WTC11 (cell line): ENCODE measurements at places on chromosomes 2 and 18. TPM values are rescaled to one million over a fixed set of nuclear protein-coding genes. Genes with fewer than 3 reads are reported as not detected.

- no peak overlapping the region for H3K4me3 ChIP-seq
- H3K27ac ChIP-seq: no peak overlapping the region
- DNase-seq: no peak
These were observed 73.7 kb upstream of the MAP3K20 start for GRCh38 chr2:173001664-173002604.

DNA sequence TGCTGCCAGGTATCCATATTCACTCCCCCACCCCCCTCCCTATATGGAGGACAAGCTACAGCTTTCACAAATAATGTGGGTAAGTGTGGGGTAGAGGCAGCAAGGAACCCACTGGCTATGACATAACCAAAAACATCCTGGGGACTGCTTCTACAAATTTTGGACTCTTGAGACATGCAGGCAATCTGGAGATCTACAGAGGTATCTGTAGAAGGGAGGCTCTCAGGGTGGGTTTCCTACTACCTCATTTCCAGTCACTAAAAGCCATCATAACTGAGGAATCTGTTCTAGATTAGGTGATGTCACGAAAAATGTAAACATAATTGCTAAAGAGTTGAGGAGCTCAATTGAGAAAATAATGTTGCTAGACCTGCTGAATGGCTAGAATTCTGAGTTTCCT lies 46.8 kb upstream of the WIPF1 start:
- H3K27ac ChIP-seq: no peak overlapping the region
- no peaks in the 10 kb centered on the region for H3K36me3 ChIP-seq

GRCh38 chr2:167827352-167828097 lies 419.9 kb downstream of the STK39 start:
- H3K4me3 ChIP-seq: no peak overlapping the region
- peaks cover 11% of the 10 kb centered on the region for H3K36me3 ChIP-seq
- peaks cover 13% of the 10 kb centered on the region for H3K4me1 ChIP-seq
- no peak for DNase-seq

- H3K4me1 ChIP-seq: peaks cover 7% of the 10 kb centered on the region
- H3K4me3 ChIP-seq: no peak overlapping the region
- no peaks in the 10 kb centered on the region for H3K36me3 ChIP-seq
- H3K27ac ChIP-seq: no peak overlapping the region
- DNase-seq: no peak
These were observed 68.1 kb downstream of the PARD6G start for GRCh38 chr18:80178935-80179818.

GRCh38 chr2:122754561-122754960 lies 999.1 kb downstream of the TSN start:
- H3K27me3 ChIP-seq: no peaks in the 10 kb centered on the region
- no peak for DNase-seq
- H3K4me3 ChIP-seq: no peak overlapping the region
- no peaks in the 10 kb centered on the region for H3K36me3 ChIP-seq

- peaks cover 32% of the 10 kb centered on the region for H3K27me3 ChIP-seq
- peak overlapping the region; percentile 66; the same call in 1 of the 2 replicates for H3K4me3 ChIP-seq
- DNase-seq: no peak
- H3K36me3 ChIP-seq: peaks cover 7% of the 10 kb centered on the region
- peaks cover 7% of the 10 kb centered on the region for H3K4me1 ChIP-seq
- H3K27ac ChIP-seq: no peak overlapping the region
These were observed 46.1 kb downstream of the SERTAD2 start for GRCh38 chr2:64607381-64608304.

GRCh38 chr2:101930019-101930418 lies 61.7 kb upstream of the IL1R2 start:
- H3K27ac ChIP-seq: no peak overlapping the region
- peaks cover 7% of the 10 kb centered on the region; the same call in 1 of the 2 replicates for H3K27me3 ChIP-seq
- H3K4me1 ChIP-seq: no peaks in the 10 kb centered on the region
- no peak for DNase-seq
- H3K36me3 ChIP-seq: peaks cover 31% of the 10 kb centered on the region

- DNase-seq: no peak
- no peak overlapping the region; the same call in 1 of the 2 replicates for H3K27ac ChIP-seq
- peaks cover 86% of the 10 kb centered on the region for H3K4me1 ChIP-seq
- H3K4me3 ChIP-seq: no peak overlapping the region
- H3K27me3 ChIP-seq: no peaks in the 10 kb centered on the region
These were observed 13.4 kb downstream of the BCL11A start for GRCh38 chr2:60540074-60540473.

DNA sequence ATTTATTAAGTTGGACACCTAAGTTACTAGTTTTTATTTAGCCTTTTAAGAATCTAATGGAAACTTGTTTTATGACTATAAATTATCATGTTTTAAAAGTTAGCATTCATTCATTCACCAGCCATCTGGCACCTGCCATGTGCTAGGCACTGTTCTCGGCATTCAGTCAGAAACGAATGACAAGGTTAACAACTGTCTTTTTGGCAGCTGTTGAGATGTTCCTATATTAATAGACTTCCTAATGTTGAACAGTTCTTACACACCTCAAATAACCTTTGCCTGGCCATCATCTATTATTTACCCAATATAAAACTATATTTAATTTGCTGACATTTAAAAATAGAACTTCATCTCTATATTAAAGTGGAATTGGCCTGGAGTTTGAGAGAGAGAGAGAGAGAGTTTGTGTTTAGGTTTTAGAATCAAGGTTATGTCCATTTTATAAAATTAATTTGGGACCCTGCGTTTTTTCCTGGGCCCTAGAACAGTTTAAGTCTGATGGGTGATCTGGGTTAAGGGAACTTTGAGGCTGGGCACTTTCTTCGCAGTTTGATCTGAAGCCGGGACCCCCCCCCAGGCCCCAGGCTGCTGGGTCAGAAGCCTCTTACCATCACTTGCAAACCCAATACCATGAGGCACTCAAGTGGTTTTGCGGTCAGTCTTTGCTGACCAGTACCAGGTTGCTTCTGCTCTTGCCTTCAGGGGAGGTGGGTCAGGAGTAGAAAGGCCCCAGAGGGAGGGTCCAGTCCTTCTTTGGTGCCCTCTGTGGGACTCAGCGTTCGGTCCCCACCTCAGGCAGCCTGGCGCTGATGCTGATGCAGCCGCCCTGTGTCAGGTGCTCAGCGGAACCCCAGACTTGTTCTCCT lies 48.3 kb upstream of the ASB1 start:
- no peak for DNase-seq
- no peak overlapping the region for H3K4me3 ChIP-seq
- H3K27ac ChIP-seq: no peak overlapping the region
- no peaks in the 10 kb centered on the region for H3K27me3 ChIP-seq

DNA sequence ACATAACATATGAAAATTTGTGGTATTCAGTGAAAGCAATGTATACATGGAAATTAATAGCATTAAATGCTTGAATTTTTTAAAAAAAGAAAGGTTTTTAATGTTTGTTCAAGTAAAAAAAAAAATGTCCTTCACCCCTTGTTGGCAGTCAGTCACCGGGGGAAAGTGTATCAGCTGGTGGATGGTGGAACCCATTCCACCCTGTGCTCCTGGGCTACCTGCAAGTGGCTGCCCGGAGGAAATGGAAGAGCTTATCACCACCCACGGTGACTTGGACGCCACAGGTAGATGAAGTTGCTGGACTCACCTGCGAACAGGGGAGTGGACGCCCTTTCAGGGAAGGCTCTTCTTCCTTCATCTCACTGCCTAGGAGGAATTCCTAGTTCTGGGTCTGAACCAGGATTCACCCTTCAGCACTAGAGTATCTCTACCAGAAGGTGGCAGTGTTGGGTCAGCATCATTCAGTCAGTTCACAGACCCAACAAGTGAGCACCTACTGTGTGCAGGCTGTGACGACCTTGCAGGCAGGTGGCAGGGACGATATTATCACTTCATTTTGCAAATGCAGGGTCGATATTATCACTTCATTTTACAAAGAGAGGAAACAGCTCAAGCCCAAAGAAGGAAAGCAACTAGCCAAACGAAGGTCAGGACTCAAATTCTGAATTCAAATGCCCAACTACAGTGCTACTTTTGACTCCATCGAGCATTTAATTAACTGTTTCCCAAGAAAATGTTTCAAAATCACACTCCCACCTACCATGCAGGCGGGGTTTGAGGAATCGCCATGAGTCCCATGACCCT lies 35.8 kb downstream of the CIB4 start:
- H3K36me3 ChIP-seq: no peaks in the 10 kb centered on the region
- H3K27ac ChIP-seq: no peak overlapping the region
- H3K27me3 ChIP-seq: peaks cover 2% of the 10 kb centered on the region; the same call in 1 of the 2 replicates
- H3K4me3 ChIP-seq: no peak overlapping the region
- H3K4me1 ChIP-seq: peaks cover 15% of the 10 kb centered on the region

DNA sequence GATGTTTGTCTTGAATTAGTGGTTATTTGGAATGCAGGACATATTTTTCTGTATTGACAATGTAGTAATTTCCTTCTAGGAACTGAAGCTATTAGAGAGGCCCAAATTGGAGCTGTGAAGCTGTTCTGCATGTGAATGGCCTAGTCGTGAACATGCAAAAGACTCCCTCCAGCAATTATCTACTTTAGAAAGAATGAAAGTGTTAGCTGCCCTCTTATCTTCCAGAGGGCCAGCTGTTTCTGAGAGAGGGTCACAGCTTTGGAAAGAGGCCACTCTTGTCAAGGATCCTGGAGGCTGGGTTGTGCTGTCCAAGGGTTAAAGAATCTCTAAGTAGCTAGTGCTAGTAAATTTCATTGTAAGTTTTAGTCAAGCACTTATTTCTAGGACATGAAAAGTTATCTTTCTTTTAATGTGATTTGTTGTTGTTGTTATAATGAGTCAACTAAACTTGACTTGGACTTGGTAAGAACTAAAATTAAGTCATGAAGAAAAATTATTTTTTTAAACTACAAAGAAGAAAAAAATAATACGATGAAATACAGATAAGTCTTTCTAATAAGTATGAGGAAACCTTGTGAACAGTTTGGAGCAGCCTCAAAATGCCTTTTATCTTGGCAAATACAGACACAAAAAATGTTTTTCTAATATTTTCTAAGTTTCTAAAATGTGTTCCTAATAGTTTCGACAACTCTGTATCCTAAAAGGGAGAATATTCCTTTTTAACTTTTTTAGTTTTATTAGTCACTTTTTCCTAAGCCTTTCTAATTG lies 36.8 kb downstream of the DPP4 start:
- peak; percentile 11 for DNase-seq
- peaks cover 40% of the 10 kb centered on the region for H3K4me1 ChIP-seq
- H3K27ac ChIP-seq: no peak overlapping the region
- no peaks in the 10 kb centered on the region for H3K27me3 ChIP-seq

DNA sequence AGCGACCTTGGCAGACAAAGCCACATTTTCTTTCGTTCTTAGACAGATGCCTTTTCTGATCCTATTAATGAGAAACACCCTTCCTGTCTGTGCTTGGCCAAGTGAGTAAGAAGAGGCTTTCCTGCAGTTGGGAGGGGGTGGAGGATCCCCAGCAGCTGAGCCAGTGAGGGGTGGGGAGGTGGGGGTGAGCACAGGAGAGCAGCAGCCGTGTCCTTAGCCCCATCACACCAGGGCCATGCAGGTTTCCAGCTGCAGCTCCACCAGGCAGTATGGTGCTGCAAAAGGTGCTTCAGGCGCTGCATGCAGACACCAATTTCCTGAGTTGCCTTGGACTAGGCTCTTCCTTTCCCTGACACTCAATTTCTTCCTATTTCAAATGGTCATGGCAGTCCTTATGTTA lies 123.3 kb upstream of the SIX2 start:
- no peaks in the 10 kb centered on the region for H3K36me3 ChIP-seq
- no peak overlapping the region for H3K27ac ChIP-seq
- H3K27me3 ChIP-seq: no peaks in the 10 kb centered on the region
- no peak overlapping the region for H3K4me3 ChIP-seq
- DNase-seq: no peak
- peaks cover 15% of the 10 kb centered on the region for H3K4me1 ChIP-seq

DNA sequence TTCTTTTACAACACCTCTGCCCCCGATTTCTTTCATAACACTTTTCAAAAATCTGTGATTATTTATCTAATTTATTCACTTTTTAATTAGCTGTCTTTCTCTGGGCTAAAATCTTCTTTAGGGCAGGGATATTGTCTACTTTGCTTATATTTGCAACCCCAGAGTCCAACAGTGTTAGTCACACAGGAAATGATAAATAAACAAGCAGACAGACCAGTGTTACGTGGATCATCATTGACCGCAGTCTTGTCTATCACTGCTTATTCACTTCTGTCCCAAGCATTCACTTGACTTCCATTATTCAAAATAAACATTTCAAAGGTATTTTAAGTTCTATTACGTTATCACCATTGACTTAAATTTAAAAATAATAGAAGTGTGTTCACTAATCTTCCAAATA lies 237.6 kb upstream of the UBE2E3 start:
- no peaks in the 10 kb centered on the region; the same call in 1 of the 2 replicates for H3K27me3 ChIP-seq
- no peak overlapping the region for H3K4me3 ChIP-seq
- H3K36me3 ChIP-seq: no peaks in the 10 kb centered on the region

DNA sequence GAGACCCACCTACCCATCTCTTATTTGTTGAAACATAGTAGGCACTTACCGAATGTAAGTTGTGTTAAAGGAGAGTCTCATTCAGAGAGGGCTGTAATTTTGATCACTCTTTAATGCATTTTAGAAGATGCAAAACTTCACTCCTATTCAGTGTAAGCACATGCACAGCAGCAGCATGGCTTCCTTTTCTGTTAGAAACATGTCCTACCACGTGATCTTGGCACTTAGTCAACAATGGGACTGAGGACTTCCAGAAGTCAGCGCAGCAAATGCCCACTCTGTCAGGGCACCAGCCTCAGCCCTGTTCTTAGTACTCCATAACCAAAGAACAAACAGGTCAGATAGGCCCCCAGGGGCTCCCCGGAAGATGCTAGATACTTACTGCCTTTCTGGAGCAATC lies 456.5 kb downstream of the METTL4 start:
- no peak overlapping the region for H3K4me3 ChIP-seq
- no peaks in the 10 kb centered on the region for H3K27me3 ChIP-seq
- no peak for DNase-seq
- no peaks in the 10 kb centered on the region; the same call in 1 of the 2 replicates for H3K36me3 ChIP-seq
- H3K4me1 ChIP-seq: peaks cover 7% of the 10 kb centered on the region

DNA sequence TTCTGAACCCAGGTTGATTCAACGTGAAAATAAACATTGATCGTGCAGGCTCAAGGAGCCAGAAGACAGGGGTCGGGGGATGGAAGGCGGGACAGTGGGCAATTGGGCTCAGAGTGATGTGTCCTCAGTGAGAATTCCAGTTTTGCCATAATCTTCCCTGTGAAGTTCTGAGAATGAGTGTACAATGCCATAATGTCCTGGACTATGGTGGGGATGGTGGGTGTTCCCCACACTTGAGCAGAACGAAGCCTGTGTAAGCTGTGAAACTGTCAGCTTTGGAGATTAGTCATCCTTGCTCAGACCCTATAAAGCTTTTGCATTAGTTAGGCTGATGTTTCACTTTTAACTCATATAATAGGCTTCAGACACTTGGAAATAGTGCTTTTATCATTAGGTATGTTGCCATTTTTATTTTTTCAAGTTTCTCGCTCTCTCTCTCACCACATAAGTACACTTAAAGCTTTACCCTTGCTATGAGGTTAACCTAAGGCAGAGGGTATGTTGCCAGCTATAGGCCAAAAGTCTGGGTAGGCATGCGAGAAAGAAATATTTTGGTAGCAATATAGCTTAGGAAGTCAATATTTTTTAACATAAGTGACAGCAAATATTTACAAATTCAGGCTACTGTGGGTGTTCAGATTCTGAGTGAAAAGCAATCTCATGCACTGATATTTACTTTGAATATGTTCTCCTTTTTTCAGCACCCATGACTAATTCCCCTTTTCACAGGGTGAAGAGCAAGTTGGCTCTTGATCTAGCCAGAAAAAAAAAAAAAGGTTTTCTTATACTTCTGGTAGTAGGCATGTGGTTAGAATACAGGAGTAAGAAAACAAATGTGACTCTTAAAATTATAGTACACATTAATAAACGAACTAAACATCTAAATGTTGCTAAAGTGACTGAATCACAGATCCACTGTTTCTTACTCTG lies 47.2 kb downstream of the CDC42EP3 start:
- H3K27ac ChIP-seq: no peak overlapping the region
- H3K36me3 ChIP-seq: no peaks in the 10 kb centered on the region
- H3K4me1 ChIP-seq: no peaks in the 10 kb centered on the region
- H3K27me3 ChIP-seq: peaks cover 3% of the 10 kb centered on the region; the same call in 1 of the 2 replicates
- no peak overlapping the region for H3K4me3 ChIP-seq

Gene PLGLB2
- total RNA-seq: 0.15 to 0.41 TPM (median 0.37 TPM) in 3 replicates

Gene GALNT13
- total RNA-seq: 8.5 to 9.9 TPM (median 8.8 TPM) in 3 replicates

Gene MAP3K19
- not detected in 3 replicates for total RNA-seq

Gene GKN1
- not detected in 3 replicates for total RNA-seq

Gene SS18
- 73.0 to 79.1 TPM (median 75.6 TPM) in 3 replicates for total RNA-seq
